ENCODE measurements at places on chromosomes 12 and 14. TPM values are rescaled to one million over a fixed set of nuclear protein-coding genes. Genes with fewer than 3 reads are reported as not detected.

GRCh38 chr12:24730489-24730896, 218.4 kb downstream of the BCAT1 start:
- no peaks in the 10 kb centered on the region for H3K27me3 ChIP-seq
- H3K4me1 ChIP-seq = peaks cover 59% of the 10 kb centered on the region
- H3K36me3 ChIP-seq = no peaks in the 10 kb centered on the region
- DNase-seq = peak; percentile 86
- peak overlapping the region; percentile 21 for H3K4me3 ChIP-seq
- H3K27ac ChIP-seq = no peak overlapping the region

DNA sequence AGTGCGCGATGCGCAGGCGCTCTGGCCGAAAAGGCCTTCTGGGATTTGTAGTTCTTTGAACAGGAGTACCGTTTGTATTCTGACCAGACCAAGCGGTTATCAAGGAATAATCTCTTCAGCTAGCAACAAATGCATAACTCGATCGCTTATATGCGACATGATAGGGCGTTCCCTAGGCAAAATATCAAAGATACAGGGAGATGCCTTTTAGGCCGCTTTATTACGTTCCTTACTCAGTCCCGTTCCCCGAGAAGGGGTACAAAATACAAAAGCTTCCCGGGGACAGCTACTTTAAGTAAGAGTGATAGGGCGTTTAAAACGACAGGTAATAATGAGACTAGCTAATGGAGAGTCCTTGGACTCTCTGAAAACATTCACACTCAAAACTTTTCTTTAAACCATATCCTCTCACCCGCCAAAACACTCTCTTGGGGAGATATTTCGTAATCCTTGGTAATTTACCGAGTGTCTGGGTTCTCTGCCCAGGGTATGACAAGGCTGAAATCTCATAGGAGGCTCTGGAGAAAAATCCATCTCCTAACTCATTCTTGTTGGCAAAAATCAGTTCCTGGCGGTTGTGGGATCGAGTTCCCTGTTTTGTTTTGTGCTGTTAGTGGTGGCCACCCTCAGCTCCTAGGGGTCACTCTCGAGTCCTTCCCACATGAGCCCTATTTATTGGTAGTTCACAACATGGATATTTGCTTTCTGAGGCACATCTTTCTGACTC, 412 bp upstream of the SNW1 start:
- peak; percentile 51 for DNase-seq
- peak overlapping the region; percentile 76 for H3K4me3 ChIP-seq
- H3K27me3 ChIP-seq = no peaks in the 10 kb centered on the region
- H3K27ac ChIP-seq = no peak overlapping the region

GRCh38 chr12:14473707-14474287, 93.9 kb downstream of the PLBD1 start:
- H3K4me1 ChIP-seq = no peaks in the 10 kb centered on the region
- DNase-seq = no peak
- H3K36me3 ChIP-seq = peaks cover 61% of the 10 kb centered on the region
- no peak overlapping the region for H3K27ac ChIP-seq

The TEAD4 gene
- total RNA-seq = not detected

DNA sequence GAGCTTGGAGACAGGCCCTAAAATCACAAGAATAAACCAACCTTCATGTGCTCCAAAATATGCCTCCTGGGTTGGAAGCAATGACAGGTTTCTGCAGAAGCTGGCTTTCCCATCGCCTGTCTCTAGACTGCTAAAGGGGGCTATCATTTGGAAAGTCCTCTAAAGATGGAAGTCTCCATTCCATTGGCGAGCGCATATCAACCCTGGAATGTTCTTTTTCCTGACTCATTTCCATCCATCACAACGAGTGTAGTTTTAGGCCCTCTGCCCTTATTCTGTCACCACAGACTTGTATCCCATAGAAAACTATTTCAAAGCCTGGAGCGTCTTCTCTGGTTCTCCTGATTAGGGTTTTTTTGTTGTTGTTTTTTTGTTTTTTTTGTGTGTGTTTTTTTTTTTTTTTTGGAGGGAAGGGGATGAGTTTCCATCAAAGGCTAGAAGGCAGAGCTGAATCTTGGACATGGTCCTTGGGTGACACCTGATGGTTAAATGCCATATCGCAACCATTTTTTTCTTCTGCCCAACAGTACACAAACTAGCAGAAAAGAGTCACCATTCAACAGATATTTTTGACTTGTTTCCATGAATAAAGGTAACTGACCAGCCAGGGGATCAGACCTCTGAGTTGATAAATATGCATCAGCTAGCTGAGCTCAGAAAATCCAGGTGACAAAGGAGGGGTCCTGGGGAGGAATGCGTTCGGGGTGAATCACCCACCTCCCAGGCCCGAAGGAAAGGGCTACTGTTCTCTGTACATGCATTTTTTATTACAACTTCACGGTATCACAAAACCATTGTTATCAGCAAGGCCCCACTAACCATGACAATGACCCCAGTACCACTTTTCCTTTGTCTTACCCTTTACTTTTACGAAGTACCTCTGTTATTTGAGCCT, 40.5 kb downstream of the KCNA5 start:
- no peaks in the 10 kb centered on the region for H3K36me3 ChIP-seq
- peak; percentile 81 for DNase-seq
- H3K27me3 ChIP-seq = no peaks in the 10 kb centered on the region
- no peaks in the 10 kb centered on the region for H3K4me1 ChIP-seq

The JAG2 gene
- total RNA-seq = not detected

The RNASE11 gene
- not detected for total RNA-seq

- peak overlapping the region; percentile 72 for H3K4me3 ChIP-seq
- no peaks in the 10 kb centered on the region for H3K36me3 ChIP-seq
- H3K27me3 ChIP-seq = no peaks in the 10 kb centered on the region
- DNase-seq = no peak
- no peak overlapping the region for H3K27ac ChIP-seq
Measured at GRCh38 chr14:24368212-24368561, 203 bp downstream of the NFATC4 start.

The KRT6B gene
- total RNA-seq = not detected

GRCh38 chr14:30849354-30849753, 25.0 kb upstream of the COCH start:
- H3K4me1 ChIP-seq = peaks cover 12% of the 10 kb centered on the region
- no peak overlapping the region for H3K27ac ChIP-seq
- H3K27me3 ChIP-seq = no peaks in the 10 kb centered on the region
- no peak overlapping the region for H3K4me3 ChIP-seq
- DNase-seq = no peak
- no peaks in the 10 kb centered on the region for H3K36me3 ChIP-seq

The TPH2 gene
- not detected for total RNA-seq

DNA sequence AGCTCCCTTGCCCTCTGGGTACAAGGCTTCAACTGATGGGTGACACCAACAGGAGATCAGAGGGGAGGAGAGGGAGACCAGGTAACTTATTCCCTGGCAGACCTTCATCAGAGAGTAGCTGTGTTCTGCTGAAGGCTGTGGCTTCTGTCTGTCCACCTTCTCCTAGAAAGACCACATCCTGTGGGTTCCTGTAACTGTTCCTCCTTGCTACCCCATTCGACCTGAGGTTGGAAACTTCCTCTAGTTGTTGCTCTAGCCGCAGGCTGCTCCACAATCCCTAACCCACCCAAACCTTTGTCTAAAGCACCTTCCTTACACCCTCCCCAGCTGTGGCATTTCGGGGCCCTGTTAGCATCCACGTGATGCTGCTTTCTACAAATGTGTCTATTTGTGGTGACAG, 454.2 kb downstream of the DPF3 start:
- H3K36me3 ChIP-seq = no peaks in the 10 kb centered on the region
- no peak overlapping the region for H3K27ac ChIP-seq
- H3K4me1 ChIP-seq = peaks cover 17% of the 10 kb centered on the region

DNA sequence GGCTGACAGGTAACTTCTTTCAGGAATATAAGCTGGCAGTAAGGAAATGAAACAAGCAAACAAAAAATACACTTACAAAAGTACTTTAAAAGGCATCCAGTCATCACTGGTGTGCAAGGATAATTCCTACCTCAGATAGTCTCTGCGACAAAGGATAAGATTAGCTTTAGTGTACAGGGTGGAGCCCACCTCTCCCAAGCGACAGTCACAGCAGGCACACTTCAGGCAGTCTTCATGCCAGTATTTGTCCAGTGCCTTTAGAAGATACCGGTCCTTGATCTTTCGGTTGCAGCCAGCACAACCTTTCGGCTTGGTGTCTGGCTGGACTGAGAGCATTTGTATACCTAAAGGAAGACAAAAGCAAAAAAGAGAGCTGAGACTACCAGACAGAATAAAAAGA, 5.4 kb downstream of the LMO3 start:
- no peaks in the 10 kb centered on the region for H3K36me3 ChIP-seq
- H3K4me1 ChIP-seq = no peaks in the 10 kb centered on the region
- H3K27me3 ChIP-seq = no peaks in the 10 kb centered on the region
- no peak overlapping the region for H3K4me3 ChIP-seq

DNA sequence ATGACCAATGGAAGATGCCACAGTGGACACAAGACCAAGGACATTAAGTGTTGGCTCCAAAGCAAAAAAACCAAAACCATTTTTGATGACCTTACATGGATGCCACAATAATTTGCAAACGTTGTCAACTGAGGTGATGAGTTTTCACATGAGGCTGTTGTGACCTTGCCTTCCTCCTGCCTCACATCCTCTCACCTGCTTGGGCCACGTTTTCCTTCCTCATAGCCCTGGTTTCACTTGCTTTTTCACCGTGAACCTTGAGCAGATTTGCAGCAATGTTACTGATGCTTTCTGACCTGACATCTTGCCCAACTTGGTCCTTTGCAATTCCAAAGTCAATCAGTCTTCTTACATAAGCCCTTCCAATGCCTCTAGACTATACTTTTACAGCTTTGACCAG, 3.7 kb downstream of the KRT6B start:
- no peaks in the 10 kb centered on the region for H3K4me1 ChIP-seq
- H3K27ac ChIP-seq = no peak overlapping the region
- no peak overlapping the region for H3K4me3 ChIP-seq
- DNase-seq = no peak

DNA sequence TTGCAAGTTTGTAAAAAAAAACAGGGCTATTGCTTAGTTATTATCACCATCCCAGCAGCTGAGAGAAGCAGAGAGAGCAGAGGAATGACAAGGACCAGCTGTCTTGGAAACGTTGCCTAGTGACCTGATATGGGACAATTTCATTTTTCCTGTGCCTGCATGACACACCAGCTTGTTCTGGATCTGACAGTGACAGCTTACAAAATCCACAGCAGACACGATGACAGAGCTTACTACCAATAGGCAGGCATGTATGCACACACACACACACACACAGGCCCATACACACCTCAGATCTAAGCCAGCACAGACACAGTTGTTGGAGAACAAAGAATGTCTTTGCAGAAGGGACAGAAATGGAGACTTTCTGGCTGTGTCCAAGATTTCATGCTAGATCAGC, 25.4 kb downstream of the HSPB8 start:
- no peaks in the 10 kb centered on the region for H3K27me3 ChIP-seq
- no peak overlapping the region for H3K27ac ChIP-seq
- H3K36me3 ChIP-seq = no peaks in the 10 kb centered on the region
- H3K4me1 ChIP-seq = no peaks in the 10 kb centered on the region
- DNase-seq = no peak
- H3K4me3 ChIP-seq = no peak overlapping the region

- no peaks in the 10 kb centered on the region for H3K36me3 ChIP-seq
- no peaks in the 10 kb centered on the region for H3K27me3 ChIP-seq
- DNase-seq = peak; percentile 39
- H3K27ac ChIP-seq = no peak overlapping the region
- H3K4me3 ChIP-seq = no peak overlapping the region
Measured at GRCh38 chr14:66603945-66604344, 96.0 kb downstream of the GPHN start.

DNA sequence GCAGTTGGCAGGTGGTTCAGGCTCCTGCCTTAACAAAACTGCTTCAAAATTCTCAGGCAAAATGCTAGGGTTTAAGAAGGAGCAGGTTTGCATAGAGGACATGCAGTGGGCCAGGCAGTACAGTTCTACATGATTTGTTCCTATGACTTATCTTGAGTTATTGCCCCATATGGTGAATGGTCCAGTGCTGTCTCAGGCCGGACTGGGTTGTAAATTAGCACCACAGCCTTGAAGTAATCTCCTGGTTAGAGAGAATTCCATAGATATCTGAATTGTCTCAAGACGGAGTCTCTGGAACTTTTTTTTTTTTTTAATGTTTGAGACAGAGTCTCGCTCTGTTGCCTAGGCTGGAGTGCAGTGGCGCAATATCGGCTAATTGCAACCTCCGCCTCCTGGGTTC, 11.8 kb upstream of the PRPF39 start:
- H3K36me3 ChIP-seq = peaks cover 10% of the 10 kb centered on the region
- no peak overlapping the region for H3K27ac ChIP-seq
- no peak for DNase-seq
- no peak overlapping the region for H3K4me3 ChIP-seq
- no peaks in the 10 kb centered on the region for H3K27me3 ChIP-seq
- no peaks in the 10 kb centered on the region for H3K4me1 ChIP-seq

The CD163 gene
- total RNA-seq = not detected

GRCh38 chr12:58871556-58871955, 48.7 kb downstream of the LRIG3 start:
- DNase-seq = no peak
- H3K27me3 ChIP-seq = no peaks in the 10 kb centered on the region
- no peaks in the 10 kb centered on the region for H3K36me3 ChIP-seq
- no peak overlapping the region for H3K27ac ChIP-seq

GRCh38 chr14:94562022-94562421, 780 bp downstream of the SERPINA4 start:
- no peaks in the 10 kb centered on the region for H3K36me3 ChIP-seq
- no peaks in the 10 kb centered on the region for H3K4me1 ChIP-seq
- DNase-seq = no peak
- no peak overlapping the region for H3K4me3 ChIP-seq
- no peaks in the 10 kb centered on the region for H3K27me3 ChIP-seq
- no peak overlapping the region for H3K27ac ChIP-seq

The DTX1 gene
- 481 TPM for total RNA-seq

The HECTD4 gene
- 32.5 TPM for total RNA-seq

- H3K36me3 ChIP-seq = no peaks in the 10 kb centered on the region
- H3K4me1 ChIP-seq = no peaks in the 10 kb centered on the region
- H3K4me3 ChIP-seq = no peak overlapping the region
- DNase-seq = no peak
- no peaks in the 10 kb centered on the region for H3K27me3 ChIP-seq
Measured at GRCh38 chr12:71243370-71243769, 85.6 kb upstream of the TSPAN8 start.

DNA sequence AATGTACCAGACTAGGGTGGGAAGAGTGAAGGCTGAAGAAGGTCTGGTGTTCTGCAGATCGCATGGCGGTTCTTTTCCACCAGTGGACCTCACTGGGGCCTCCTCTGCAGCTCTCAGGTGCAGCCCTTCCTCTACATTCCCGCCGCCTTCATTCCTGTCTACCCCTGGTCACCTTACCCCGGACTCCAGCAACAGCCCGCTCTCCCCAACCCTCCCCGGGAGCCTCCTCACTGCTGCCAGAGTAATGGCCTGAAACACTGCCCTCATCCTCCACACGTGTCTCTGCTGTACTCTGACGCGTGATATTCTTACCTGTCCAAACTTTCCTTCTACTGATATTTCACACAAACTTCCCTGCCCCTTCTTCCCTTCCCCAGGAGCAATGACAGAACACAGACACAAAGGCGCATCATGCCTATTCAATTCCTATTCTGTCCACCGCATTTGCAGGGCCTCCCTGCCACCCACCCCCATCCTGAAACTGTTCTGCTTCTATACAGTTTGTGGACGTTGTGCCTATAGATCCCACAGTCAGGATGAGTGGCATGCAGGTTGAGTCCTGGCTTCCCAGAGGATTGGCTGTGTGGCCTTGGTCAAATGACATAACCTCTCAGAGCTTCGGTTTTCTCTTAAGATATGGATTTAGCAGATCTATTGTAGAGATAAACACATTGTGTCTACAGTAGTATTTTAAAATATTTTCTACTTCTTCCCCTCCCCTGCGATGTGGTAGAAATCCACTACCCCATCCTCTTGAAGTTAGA, 1.7 kb upstream of the NUAK1 start:
- no peaks in the 10 kb centered on the region for H3K36me3 ChIP-seq
- no peak for DNase-seq
- no peak overlapping the region for H3K27ac ChIP-seq
- no peaks in the 10 kb centered on the region for H3K27me3 ChIP-seq
- peaks cover 3% of the 10 kb centered on the region for H3K4me1 ChIP-seq
